Osteocyte (in vitro differentiated cells): ENCODE measurements at places on chromosomes 2 and 18.

- peaks cover 20% of the 10 kb centered on the region for H3K36me3 ChIP-seq
- H3K4me3 ChIP-seq, result no peak overlapping the region
- H3K27ac ChIP-seq, result peak overlapping the region; percentile 69
- DNase-seq, result no peak
These were observed 46.9 kb downstream of the UXS1 start for GRCh38 chr2:106147159-106147558.

GRCh38 chr18:26516964-26517363, 31.4 kb downstream of the KCTD1 start:
- H3K27me3 ChIP-seq, result no peaks in the 10 kb centered on the region
- H3K4me3 ChIP-seq, result no peak overlapping the region
- peaks cover 20% of the 10 kb centered on the region for H3K4me1 ChIP-seq
- H3K27ac ChIP-seq, result no peak overlapping the region
- no peak for DNase-seq

GRCh38 chr2:241636182-241637017, 558 bp downstream of the THAP4 start:
- H3K27me3 ChIP-seq, result no peaks in the 10 kb centered on the region
- peaks cover 15% of the 10 kb centered on the region for H3K36me3 ChIP-seq
- no peak for DNase-seq

DNA sequence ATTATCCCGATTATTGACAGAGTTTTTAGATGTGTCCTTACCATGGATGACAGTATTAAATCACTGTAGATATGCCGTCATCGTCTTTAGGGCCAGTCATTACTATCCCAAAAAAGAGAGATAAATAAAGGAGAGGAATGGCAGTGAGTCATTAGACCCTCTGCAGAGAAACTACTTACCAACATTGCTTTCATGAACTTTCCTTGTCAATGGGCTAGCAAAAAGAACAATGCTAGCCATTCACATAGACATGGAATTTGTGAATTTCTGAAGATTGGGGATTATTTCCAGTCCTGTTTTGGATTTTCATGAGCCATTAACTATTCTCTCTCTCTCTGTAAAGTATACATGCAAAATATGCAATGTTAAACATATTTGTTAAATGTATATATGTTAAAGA, 319.4 kb upstream of the FANCL start:
- no peak overlapping the region for H3K4me3 ChIP-seq
- no peak for DNase-seq
- H3K27ac ChIP-seq, result no peak overlapping the region
- H3K36me3 ChIP-seq, result no peaks in the 10 kb centered on the region
- peaks cover 5% of the 10 kb centered on the region for H3K4me1 ChIP-seq

GRCh38 chr2:177731384-177731783, 338.8 kb downstream of the AGPS start:
- H3K4me1 ChIP-seq, result no peaks in the 10 kb centered on the region
- H3K4me3 ChIP-seq, result no peak overlapping the region
- peaks cover 43% of the 10 kb centered on the region for H3K27me3 ChIP-seq
- H3K27ac ChIP-seq, result no peak overlapping the region
- no peak for DNase-seq

- no peak overlapping the region for H3K4me3 ChIP-seq
- H3K27ac ChIP-seq, result peak overlapping the region; percentile 2
- DNase-seq, result no peak
- H3K36me3 ChIP-seq, result peaks cover 29% of the 10 kb centered on the region
- no peaks in the 10 kb centered on the region for H3K27me3 ChIP-seq
These were observed 3.0 kb downstream of the ATIC start for GRCh38 chr2:215314896-215315295.

- no peak for DNase-seq
- no peaks in the 10 kb centered on the region for H3K27me3 ChIP-seq
- H3K4me3 ChIP-seq, result no peak overlapping the region
- peaks cover 16% of the 10 kb centered on the region for H3K36me3 ChIP-seq
- H3K4me1 ChIP-seq, result peaks cover 32% of the 10 kb centered on the region
- peak overlapping the region; percentile 41 for H3K27ac ChIP-seq
These were observed 138.9 kb downstream of the DYSF start for GRCh38 chr2:71592181-71592711.

DNA sequence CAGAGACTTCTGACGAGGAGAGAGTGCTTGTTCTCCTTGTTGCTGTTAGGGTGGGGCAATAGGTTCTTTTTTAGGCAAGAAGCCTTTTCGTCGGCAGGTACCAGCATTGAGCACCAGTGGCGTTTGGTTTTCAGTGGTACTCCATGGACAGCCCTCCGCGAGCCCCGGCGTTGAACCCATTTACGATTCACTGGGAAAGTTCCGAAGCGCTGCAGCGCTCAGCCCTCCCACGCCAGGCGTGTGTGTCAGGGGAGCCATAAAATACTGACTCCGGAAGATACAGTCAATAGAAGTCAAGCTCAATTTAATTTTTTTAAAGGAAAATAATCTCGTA, 494 bp upstream of the ROCK1 start:
- H3K4me3 ChIP-seq, result no peak overlapping the region
- DNase-seq, result no peak
- peaks cover 21% of the 10 kb centered on the region for H3K4me1 ChIP-seq
- H3K36me3 ChIP-seq, result no peaks in the 10 kb centered on the region

GRCh38 chr2:76314271-76315020, 603.7 kb upstream of the GCFC2 start:
- H3K27ac ChIP-seq, result no peak overlapping the region
- H3K4me1 ChIP-seq, result no peaks in the 10 kb centered on the region
- no peaks in the 10 kb centered on the region for H3K27me3 ChIP-seq
- no peaks in the 10 kb centered on the region for H3K36me3 ChIP-seq
- no peak overlapping the region for H3K4me3 ChIP-seq

GRCh38 chr2:215754546-215754945, 258.8 kb downstream of the MREG start:
- no peak for DNase-seq
- H3K27me3 ChIP-seq, result no peaks in the 10 kb centered on the region
- no peak overlapping the region for H3K4me3 ChIP-seq
- H3K36me3 ChIP-seq, result no peaks in the 10 kb centered on the region
- H3K27ac ChIP-seq, result no peak overlapping the region
- H3K4me1 ChIP-seq, result peaks cover 33% of the 10 kb centered on the region

DNA sequence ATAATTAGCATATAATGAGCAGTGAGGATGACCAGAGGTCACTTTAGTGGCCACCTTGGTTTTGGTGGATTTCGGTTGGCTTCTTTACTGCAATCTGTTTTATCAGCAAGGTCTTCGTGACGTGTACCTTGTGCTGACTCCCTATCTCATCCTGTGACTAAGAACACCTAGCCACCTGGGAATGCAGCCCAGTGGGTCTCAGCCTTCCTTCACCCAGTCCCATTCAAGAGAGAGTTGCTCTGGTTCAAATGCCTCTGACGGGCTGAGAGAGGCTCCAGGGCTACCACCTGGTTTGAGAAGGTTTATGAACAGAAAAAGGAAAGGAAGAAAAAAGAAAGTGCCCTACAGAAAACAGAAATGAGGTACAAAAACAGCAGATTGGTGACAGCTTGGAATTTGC, 738.7 kb downstream of the SOCS6 start:
- no peak for DNase-seq
- no peaks in the 10 kb centered on the region for H3K4me1 ChIP-seq
- H3K27ac ChIP-seq, result no peak overlapping the region
- H3K36me3 ChIP-seq, result no peaks in the 10 kb centered on the region
- no peaks in the 10 kb centered on the region for H3K27me3 ChIP-seq
